ENCODE measurements at places on chromosomes 3 and 15. TPM values are rescaled to one million over a fixed set of nuclear protein-coding genes. Genes with fewer than 3 reads are reported as not detected.

DNA sequence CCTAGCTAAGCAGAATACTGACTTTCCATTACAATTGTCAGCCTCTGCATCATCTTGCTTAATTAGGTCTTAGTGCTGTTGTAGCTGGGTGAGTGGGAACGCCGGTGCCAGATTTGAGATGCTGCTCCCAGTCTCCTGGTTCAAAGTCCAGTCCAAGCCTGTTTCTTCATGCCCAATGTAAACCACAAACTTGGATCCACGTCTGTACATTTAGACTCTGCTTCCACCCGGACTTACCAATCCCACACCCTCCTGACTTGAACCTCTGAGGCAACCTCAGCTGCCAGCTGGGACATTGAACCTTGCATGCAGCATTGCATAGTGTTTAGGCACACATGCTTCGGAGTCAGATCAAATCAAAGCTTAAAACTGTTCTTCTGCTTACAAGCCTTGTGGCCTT is 43.0 kb downstream of the BCL2L10 start:
- DNase-seq: no peak

DNA sequence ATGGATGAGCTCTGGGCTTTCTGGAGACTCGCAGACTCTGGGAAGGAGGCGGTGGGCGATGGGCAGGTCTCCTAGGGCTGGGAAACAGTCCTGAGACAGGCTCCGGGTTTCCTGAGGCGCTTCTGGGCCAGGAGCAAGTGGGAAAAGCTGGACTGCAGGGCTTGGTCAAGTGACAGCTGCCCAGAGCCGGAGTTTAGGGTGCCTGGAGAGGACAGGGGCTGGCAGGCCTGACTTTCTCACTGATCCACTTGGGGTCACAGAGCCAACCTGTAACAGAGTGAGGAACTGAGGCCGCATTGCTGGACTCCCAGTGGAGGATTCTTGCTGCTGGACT is 107.9 kb downstream of the APBA2 start:
- DNase-seq: no peak

- DNase-seq: no peak
Measured at GRCh38 chr15:42134617-42135245, 21.7 kb downstream of the PLA2G4F start.

Gene CKMT1A
- 26.1 TPM for total RNA-seq

Gene CMTM6
- 53.9 TPM for total RNA-seq

Measured in H7 (cell line).